ENCODE measurements at places on chromosomes 11 and 22. TPM values are rescaled to one million over a fixed set of nuclear protein-coding genes. Genes with fewer than 3 reads are reported as not detected.

The BIK gene
- polyA plus RNA-seq, result 9.1 TPM

The KLHDC7B gene
- polyA plus RNA-seq, result not detected

DNA sequence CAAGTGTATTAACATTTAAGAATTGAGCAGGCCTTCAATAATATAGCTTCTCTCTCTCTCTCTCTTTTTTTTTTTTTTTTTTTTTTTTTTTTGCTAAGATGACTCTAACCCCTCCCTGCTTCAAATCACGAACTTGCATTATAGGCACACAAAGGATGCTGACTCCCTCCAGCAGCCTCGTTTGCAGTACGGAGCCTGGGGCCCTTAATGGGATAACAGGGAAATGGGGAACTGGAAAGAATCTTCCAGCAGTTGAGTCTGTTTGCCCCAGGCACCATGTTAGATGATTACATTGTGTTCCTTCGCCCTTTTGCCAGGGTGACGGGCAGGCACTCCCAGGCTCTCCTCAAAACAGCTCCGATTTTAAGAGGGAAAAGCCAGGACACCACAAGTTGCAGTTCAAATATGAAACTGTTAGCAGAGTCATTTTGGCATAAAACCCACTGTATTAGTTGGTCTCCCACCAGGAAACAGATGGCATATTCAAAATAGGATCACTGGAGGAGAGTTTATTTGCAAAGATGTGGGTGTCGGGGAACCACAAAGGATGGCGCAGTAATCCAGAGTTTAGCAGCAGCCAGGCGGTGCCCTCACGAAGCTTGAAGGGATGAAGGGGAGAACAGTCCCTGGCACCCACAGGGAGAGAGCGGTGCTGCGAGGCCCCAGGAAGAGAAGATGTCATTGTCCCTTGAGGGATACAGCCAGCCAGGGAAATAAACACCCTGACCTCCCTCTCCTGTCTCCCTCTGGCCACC lies 26.5 kb upstream of the TREH start:
- DNase-seq, result no peak

DNA sequence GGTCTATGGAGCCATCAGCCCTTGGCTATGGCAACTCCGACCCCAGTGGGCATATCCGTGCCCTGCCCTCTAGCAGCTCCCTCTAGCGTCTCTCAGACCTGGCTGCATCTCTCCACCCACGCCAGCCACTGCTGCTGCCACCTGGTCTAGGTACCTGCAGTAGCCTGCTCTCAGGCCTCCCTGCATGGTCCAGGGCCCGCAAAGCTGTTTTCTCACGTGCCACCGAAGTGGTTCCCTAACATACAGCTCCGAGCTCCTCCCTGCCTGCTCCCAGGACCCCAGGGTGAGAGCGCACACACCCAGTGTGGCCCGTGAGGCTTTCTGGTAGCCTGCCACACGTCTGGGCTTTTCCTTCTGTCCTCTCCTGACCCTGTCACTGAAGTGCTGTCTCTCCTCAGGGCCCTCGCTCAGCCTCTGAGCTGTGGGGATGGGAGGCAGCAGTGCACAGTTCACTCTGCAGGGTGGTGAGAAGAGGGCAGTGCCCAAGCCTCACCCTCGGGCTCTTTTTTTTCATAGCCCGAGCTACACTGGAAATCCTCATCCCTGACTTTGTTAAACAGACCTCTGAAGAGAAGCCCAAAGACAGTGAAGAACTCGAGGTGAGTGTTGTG lies 14.3 kb downstream of the DGCR8 start:
- no peak for DNase-seq

GRCh38 chr22:17132112-17132511 lies 11.0 kb upstream of the TMEM121B start:
- no peak for DNase-seq

DNA sequence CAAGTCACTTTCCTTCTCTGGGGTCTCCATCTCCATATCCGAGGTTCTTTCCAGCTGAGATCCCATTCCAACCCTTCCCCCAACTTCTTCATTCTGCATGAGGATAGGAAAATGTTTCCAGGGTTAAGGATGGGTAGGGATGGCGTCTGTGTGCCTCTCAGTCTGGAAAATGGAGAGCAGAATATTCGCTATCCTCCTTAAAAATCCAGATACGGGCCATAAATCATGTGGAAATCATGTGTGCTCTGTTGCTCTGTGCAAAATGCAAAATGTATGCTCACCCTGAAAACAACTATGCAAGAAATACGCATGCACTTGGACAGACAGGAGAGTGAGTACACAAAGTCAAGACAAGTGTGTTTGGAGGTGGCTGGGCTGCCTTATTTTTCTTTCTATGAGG lies 3.2 kb downstream of the CREB3L1 start:
- DNase-seq, result no peak

DNA sequence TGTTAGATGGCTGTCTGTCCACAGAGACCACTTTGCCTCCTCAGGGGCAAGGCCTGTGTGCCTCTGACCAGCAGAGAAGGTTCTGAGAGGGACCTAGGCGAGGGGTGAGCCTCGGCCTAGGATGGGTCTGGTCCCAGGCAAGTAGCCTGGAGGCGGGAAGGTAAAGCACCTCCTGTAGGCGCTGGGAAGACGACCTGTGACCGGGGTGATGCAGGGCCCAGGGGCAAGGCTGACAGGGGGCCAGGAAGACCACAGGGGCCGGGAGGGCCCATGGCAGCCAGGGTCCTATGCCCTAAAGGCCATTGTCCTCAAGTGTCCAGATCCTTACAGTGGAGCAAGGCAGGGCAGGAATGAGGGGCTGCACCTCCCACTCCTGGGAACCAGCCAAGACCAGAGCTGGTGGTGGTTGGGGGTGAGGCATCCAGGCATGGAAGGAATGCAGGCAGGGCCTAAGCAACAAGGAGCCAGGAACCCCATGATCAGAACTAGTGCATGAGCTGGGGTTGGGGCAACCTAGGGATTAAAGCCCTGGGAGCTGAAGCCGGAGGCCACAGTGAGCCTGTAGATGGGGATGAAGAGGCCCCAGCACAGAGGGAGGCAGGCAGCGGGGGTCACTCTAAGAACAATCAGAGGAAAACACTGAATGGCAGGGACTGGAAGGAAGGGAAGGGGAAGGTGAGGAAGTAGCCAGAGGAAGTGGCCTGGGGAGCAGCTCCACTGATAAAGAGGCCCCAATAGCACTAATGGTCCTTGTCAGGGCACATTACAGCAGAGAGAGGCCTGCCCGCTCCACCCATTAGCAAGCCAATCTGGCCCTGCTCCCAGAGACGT lies 32.9 kb upstream of the KLHL35 start:
- no peak for DNase-seq

GRCh38 chr11:96044747-96045146 lies 120.8 kb upstream of the MTMR2 start:
- no peak for DNase-seq

The PARVG gene
- polyA plus RNA-seq, result 1.5 TPM

- DNase-seq, result no peak
These were observed 585 bp downstream of the THYN1 start for GRCh38 chr11:134252346-134253187.

The ZFPL1 gene
- 76.8 TPM for polyA plus RNA-seq

DNA sequence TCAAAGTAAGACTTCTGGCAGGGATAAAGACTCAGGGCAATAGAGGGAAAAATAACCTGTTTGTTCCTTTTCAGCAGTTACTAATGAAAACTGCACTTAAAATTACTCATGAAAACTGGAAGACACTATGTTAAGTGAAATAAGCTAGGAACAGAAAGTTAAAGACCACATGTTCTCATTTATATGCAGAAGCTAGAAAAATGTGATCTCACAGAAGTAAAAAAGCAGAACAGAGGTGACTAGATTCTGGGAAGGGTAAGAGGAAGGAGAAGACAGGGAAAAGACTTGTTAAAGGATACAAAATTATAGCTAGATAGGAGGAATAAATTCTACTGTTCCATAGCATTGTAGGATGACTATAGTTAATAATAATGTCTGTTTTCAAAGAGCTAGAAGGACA lies 22.2 kb downstream of the HPS5 start:
- no peak for DNase-seq

DNA sequence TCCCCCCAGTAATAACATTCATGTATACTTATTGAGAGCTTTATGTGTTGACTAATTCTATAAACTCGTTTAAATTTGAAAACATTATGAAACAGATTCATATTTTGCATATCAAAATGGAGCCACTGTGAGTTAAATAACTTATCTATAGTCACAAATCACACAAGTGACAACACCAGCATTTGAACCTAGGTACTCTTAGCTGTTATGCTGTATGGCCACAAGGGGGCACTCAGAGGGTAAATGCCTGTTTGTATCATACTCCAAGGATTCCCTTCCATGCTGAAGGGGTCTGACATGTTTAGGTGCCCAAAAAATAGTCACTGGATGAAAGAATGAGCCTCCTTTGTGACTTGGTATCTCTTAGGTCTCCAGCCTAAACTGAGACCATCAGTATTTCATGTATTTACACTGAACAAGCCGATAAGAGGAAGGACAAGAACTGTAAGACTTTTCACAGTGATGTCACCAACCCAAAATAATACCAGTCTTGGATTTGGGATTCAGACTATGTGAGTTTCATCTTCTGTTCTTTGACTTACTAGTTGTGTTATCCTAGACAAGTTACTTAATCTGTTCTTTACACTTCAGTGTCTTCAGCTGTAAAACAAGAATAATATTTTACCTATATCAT lies 12.2 kb upstream of the OR52D1 start:
- DNase-seq, result no peak

DNA sequence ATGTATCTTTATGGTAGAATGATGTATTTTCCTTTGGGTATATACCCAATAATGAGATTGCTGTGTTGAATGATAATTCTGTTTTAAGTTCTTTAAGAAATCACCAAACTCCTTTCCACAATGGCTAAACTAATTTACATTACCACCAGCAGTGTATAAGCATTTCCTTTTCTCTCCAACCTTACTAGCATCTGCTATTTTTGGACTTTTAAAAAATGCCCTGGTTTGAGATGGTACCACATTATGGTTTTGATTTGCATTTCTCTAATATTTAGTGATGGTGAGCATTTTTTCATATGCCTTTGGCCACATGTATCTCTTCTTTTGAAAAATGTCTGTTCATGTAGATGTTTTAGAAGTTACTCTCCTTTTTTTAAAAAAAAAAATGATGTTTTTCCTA lies 142.0 kb downstream of the METTL15 start:
- DNase-seq, result no peak

- no peak for DNase-seq
These were observed 64.9 kb downstream of the DEPDC5 start for GRCh38 chr22:31818481-31819392.

- no peak for DNase-seq
These were observed 397.1 kb downstream of the MN1 start for GRCh38 chr22:27404441-27404840.

DNA sequence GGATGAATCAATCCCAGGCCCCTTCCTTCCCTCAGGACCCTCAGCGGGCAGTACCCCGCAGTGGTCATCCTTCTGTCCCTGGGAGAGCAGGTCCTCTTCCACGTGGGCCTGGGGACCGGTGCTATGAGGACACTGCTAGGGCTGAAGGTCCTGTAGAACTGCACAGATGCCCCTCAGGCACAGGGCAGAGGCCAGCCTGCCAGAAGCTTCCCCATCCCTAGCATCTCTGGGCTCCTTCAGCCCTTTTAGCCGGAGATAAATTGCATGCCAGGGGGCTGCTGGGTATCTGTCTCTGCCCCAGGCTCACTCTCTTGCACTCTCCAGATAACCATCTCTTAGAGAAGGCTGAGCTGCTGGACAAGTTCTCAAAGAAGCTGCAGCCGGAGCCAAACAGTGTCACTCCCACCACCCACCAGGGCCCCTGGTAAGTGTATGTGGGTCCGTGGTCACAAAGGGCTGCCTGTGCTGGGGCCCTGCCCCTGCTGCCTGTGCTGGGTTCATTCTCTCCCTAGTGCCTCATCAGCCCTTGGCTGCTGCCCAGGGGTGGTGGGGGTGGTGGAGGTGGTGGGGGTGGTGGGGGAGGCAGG lies 2.3 kb downstream of the ATG16L2 start:
- DNase-seq, result no peak

DNA sequence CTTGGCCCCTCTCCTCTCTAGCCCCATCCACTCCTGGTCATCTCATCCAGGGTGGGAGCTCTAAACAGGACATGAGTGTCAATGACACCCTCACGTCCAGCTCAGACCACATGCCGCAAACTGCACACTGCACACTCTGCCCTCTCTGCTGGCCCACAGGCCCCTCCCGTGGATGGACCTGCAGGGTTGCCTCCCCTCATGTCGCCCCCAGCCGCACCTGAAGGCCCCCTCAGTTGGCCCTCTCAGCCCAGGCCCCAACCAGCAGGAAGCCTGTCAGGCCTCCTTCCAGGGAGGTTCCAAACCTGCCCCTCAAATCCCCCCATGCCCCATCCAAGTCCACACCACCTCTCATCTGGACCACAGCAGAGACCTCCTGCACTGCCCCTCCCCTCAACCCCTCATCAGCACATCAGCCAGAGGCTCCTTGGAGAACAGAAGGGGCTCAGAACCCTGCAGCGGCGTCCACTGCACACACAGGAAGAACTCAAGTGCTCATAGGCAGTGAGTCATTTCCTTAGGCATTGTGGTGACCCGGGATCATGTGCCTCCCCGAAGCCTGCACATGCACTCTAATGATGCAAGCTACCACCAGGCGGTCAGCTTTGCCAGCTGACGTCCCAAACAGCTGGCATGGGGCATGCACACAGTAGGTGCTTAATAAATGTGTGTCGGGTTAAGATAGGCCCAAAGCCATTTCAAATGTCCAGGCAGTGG lies 12.9 kb upstream of the CDKN1C start:
- no peak for DNase-seq

DNA sequence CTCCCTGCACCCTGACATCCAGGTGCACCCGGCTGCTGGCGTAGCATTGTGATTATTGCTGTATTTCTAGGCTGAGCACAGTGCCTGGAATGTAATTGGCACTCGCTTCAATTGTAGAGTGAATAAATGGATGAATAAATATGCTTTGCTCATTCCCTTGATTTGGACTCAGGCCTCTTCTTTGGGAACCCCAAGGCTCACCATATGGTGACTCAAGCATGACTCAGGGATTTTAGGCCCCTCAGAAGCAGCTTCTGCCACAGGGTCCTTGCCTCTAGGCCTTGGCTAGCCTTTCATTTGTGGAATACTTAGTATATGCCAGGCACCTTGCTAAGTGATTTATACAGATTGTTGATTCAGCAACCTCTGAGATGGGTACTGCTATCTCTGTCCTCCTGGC lies 78.9 kb downstream of the GRIK4 start:
- no peak for DNase-seq

The GRIK4 gene
- polyA plus RNA-seq, result 1.2 TPM

DNA sequence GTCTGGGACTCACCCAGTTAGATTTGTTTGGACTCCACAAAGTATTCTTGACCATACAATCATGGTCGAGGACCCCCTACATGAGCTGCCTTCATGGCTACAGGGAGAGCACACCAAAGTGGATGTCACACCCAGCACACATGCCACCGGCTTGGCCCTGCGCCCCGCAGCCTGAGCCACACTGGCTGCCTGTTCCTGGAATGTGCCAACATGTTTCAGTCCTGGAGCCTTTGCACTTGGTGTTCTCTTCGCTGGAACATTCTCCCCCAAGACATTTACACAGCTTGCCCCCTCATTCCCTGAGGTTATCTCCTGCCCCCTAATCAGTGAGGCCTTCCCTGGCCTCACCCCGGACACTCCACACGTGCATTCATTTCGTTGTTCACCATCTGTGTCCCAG lies 46.0 kb downstream of the PPARA start:
- DNase-seq, result no peak

The NUDT22 gene
- 97.1 TPM for polyA plus RNA-seq

- DNase-seq, result no peak
These were observed 26.7 kb downstream of the PARVG start for GRCh38 chr22:44207173-44207980.

Measured in H1 (cell line).